ENCODE measurements at places on chromosomes 2 and 18.

GRCh38 chr2:235745597-235745996 is 251.8 kb downstream of the AGAP1 start:
- no peak for DNase-seq

- no peak for DNase-seq
Observed at GRCh38 chr2:95401480-95401879, 1.0 kb upstream of the FAHD2A start.

- DNase-seq = no peak
Observed at GRCh38 chr2:17933256-17933655, 54.8 kb downstream of the KCNS3 start.

DNA sequence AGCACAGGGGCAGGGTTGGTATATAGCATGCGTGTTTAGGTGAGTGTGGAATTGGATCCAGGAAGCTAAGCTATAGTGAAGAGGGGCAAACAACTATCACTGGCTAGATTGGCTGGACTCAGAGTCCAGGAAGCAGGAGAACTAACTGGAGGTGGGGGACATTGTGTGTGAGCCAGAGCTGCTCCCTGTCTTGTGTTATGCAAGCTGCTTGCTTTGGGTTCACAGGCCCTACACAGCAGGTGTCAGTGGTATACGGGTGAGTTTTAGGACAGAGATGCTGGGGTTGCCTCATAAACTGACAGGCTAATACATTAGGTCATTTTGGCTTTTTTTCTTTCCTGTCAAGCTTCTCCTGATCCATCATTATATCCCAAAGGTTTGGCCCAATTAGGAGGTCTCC is 87.5 kb downstream of the CCDC85A start:
- no peak for DNase-seq

DNA sequence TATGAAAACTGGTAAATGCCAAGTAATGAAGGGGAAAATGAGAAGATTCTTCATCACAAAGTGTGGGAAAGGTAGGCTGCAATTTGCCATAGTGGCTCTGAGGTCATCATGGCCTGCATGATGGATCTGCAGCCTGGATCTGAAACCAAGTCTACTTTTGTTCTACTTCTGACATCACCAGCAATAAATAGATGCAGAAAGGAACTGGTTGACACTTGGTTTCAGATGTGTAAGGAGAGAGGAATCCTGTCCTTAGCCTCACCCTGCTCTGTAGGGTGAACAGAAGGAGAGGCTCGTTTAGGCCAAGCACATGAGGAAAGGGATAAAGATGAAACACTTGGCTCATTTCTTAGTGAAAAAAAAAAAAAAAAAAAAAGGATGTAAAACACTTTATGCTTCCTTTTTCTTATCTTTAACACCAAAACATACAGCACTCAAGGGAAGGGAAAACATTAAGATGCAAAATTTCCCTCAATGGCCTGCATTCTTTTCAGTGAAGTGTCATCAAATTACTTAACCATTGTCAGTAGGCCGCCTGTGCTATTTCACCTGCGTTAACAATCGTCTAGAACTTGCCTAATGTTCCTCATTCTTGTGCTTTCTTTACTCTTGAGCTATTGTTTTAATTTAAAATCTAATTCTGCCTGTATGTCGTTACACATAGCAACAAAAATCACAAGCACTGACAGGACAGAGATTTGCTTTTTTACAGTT is 3.9 kb downstream of the NEB start:
- DNase-seq = no peak

DNA sequence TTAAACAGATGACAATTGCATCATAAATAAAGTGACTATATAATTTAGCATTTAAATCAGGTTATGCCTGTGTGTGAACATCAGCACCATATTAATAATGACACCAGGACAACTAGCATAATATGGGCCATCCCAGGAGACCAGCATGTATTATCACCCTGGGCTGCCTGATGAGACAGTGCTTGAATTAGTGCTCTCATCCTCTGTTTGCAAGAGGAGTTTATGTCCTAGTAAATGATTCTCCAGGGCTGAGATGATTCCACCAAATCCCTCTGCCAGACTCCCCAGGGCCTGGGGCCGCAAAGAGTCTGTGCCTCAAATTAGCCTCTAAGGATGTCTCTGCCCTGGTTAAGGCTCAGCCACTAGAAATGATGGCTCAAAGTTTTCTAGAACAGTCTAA is 97.7 kb downstream of the SGPP2 start:
- no peak for DNase-seq

- DNase-seq = no peak
Observed at GRCh38 chr2:38549851-38550250, 52.9 kb downstream of the HNRNPLL start.

Data from stimulated activated CD8-positive, alpha-beta memory T cell treated with anti-CD3 and anti-CD28 coated beads, Interleukin-4, amount 100 ng/mL, for 1 hour (primary cell).